Esophagus squamous epithelium (tissue), 5 donors: ENCODE measurements at places on chromosomes 16 and 17.

- no peak for DNase-seq
Observed at GRCh38 chr17:14745541-14745940, 444.7 kb downstream of the HS3ST3B1 start.

DNA sequence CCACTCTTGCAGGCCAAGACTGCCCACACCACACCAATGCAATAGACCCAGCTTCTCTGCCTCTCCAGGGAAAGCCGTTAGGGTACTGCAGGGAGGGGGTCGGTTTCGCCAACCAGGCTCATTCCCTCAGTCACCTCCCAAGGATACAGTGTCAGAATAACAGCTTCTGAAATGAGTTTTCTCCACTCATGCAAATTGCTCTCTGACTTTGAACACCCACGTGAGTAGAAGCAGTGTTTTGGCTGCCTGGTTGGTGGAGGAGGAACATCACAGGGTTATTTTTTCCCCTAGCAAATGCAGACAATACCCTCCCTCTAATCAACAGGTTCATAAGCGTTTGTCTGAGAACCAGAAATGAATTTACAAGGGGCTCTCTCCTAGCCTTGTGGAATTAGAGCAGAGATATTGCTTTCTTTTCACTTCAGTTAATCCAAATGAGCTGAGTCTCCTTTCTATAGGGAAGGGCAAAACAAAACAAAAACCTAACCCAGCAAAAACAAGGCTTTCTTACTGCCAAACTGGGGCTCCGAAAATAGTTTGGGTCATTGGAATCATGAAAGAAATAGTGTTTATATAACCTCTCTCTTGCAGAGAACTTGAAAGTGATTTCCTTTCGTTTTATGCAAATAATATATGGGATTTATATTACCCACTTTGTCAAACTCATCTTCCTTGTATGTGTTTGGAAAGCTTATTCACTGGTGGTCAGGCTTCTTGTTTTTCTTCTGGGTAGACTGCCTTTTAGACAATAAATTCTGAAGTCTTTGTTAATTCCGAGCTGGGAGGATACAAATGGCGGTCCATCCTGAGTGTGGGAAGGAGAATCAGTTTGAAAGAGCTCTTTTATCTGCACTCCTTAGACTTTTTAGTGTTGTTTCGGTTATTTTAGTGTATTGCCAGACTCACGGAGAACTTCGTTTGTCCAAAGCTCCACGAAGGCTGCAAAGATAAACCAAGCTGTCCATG lies 229.9 kb downstream of the MSI2 start:
- DNase-seq: no peak

DNA sequence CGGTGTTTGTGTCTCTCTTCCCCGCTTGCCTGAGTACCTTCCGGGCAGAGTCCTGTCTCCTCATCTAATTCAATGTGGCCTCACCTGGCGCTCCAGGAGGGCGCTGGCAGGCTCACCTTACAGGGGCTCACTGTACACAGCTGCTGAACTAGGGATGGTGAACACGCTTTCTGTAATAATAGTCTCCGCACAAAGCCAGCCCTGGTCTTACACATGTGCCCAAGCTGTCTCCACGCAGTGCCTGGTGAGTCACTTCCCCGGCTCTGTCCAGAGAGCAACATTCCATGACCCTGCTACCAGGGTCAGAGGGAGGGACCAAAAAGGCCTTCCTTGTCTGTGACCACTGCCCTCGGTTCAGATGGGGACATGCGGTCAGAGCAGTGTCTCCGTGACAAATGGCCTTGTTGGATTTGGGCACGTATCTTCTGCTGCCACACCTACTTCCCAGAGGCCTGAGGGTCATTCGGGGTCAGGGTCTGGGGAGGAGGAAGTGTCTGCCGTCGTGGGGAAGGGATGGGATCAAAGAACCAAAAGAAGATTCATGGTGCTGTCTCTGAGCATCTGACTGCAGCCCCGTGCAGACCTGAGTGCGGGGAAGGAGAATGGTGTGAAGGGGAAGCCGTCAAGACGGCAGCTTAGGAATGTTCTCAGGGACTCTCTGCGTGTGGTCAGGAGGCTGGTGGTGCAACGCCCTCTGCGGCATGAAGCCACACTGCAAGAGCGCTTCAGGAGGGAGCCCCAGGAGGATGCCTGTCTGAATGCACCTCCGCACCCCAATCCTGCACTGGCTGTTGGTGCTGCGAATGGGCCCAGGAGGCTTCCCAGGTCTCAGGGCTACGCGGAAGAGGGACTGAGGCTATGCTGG lies 68.8 kb downstream of the IL21R start:
- DNase-seq: no peak

DNA sequence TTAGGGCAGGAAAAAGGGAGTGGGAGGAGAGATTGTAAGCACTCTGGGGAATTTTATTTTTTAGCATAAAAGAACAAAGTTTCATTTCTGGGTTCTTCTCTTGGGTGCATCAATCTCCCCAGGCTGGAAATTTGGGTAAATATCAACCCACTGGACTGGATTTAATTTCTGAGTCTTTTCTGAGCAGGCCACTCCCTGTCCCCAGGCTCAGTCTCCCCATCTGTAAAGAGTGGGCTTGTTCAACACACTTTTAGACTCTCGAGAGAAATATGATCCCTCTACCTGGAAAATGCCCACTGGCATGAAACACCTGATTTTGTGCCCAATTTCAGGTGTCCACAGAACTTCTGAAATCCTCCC lies 617 bp upstream of the VTN start:
- no peak for DNase-seq
